ENCODE measurements at places on chromosomes 3 and 15.

- no peak for DNase-seq
These were observed 360.2 kb upstream of the NR2F2 start for GRCh38 chr15:95970326-95970725.

DNA sequence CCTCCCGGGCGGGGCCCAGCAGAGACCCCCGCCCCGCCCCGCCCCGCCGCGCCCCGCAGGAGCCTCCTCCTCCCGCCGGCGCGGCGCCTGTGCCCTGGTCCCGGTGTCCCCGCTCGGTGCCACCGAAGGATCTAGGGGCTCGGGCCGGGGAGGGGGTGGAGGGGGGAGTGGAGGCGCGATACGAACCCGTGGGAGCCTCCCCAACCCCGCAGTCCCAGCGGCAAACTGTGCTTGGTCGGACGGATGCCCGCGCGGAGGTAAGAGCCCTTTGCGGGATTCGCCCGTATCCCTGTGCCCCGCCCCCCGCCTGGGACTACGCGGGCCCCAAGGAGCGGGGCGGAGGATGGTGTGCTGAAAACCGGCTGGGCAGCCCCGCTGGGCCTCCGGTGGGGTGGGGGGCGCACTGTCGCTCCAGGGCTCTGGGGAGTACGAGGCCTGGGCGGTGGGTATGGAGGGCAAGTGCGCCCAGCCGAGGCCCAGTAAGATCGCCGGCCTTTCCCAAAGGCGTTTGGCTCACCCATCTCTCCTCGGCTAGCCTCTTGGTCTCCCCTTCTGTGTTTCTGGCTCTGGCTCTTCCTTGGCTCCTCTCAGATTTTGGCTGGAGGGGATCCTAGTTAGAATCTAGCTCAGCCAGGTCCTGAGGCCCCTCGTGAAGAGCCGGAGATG lies 65.6 kb upstream of the POLG start:
- DNase-seq, result no peak

- no peak for DNase-seq
These were observed 89.4 kb upstream of the ABHD17C start for GRCh38 chr15:80605591-80606150.

DNA sequence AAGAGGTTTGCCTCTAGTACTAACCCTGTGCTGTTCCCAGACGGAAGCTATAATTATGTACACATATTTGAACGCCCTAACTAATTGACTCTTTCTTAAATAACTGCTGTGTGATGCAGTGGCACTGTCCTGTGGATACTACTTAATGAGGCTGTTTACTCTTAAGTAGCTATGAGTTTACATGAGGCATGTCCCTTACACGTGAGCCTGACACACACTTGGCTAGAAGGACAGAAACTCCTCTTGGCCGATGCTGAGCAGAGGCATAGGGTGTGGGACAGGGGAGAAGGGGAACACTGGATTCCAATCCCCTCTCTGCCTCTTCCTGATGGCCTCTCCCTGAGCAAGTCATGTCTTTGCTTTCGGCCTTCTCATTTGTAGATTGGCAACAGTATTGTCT lies 21.9 kb downstream of the EHD4 start:
- no peak for DNase-seq

DNA sequence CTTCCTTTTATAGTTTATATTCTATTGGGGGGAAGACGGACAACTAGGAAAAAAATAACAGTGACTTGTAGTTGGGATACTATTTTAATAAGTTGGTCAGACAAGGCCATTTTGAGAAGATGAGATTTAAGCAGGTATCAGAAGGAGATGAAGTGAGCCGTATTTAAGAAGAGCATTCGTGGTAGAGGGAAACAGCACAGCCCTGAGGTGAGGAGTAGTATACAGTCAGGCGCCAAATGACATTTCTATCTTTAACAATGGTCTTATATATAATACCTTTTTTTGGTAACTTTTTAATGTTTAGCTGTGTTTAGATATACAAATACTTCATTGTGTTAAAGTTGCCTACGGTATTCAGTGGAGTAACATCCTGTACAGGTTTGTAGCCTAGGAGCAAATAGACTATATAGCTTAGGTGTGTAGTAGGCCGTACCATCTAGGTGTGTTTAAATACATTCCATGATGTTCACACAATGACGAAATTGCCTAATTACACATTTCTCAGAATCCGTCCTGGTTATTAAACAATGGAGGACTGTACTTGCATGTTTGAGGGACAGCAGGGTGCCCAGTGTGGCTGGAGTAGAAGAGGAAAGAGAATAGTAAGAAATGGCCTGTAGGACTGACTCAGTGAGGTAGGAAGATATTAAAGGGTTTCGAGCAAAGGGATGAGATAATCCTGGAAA lies 1.6 kb downstream of the NKTR start:
- DNase-seq, result no peak

GRCh38 chr3:31189971-31190370 lies 295.5 kb upstream of the GADL1 start:
- DNase-seq, result no peak

DNA sequence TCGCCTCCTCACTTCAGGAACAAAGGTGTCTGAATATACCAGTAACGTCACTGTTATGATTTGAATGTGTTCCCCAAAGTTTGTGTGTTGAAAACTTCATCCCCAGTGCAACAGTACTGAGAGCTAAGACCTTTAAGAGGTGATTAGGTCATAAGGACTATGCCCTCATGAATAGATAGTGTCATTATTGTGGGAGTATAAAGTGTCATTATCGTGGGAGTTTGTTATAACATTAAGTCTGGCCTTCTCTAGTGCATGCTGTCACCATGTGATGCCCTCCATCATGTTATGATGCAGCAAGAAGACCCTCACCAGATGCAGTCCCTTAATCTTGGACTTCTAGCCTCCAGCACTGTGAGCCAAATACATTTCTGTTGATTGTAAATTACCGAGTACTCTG lies 53.7 kb upstream of the TLE3 start:
- DNase-seq, result no peak

DNA sequence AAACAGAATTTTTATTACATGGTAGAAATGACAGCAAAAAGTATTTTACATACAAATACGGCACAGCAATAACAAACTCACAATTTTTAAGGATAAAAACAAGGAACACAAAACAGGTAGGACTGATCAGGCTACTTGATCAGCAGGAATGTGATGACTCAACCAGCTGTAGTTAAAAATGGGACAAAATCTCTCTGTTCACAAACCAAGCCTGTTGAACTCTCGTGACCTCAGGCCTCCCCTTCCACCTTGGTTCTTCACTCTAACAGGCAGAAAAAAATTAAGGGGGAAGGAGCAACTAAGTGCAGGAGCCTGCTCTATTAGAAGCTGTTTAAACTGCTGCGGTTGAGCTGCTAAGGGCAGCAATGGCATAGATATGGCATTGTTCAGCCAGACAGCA lies 18.7 kb downstream of the FBXL22 start:
- no peak for DNase-seq

- no peak for DNase-seq
These were observed 537.3 kb downstream of the MFSD1 start for GRCh38 chr3:159339131-159339530.

GRCh38 chr3:48897460-48898376 lies 964 bp downstream of the SLC25A20 start:
- DNase-seq, result no peak

GRCh38 chr15:48330105-48330785 lies 984 bp upstream of the DUT start:
- DNase-seq, result no peak

GRCh38 chr15:45393851-45394250 lies 15.5 kb upstream of the GATM start:
- DNase-seq, result no peak

DNA sequence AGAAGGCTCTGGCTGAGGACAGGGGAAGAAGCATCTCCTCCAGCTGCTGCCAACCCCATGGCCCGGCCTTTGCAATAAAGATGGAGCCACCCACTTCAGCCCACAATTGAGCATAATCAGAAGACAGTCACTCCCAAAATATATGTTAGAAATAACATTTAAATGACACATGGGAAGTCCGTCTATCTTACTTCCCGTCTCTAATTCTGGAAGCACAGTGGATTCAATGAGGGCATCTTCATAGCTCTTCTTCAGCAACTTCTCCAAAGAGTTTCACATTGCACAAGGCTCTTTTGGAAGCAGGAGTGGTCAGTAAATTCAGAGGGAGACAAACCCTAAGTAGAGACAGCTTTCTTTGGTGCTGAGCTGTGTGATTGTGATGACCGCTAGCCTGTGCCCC lies 67.0 kb upstream of the SEC61A1 start:
- no peak for DNase-seq

GRCh38 chr3:9214599-9214998 lies 34.8 kb downstream of the SRGAP3 start:
- no peak for DNase-seq

DNA sequence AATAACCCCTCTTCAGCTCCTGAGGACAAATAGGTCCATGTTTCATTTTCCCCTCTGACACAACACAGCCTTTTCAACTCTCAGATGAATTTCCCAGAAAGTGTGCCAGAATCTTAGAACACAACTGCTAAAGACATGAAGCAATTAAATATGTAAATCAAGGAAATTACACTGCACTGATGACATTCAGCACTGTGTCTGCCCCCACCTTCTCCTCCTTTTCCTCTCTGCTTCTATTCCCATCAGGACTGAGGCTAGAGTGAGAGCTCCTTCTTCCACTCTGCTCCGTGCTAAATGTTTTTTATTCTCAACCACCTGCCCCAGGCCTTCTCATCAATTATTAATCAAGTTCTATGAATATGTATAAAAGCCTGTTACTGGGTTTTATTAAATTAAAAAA lies 596.1 kb downstream of the TUSC7 start:
- no peak for DNase-seq

GRCh38 chr3:172266103-172266502 lies 182.2 kb downstream of the GHSR start:
- DNase-seq, result no peak

GRCh38 chr3:108099244-108099643 lies 8.4 kb upstream of the CD47 start:
- DNase-seq, result no peak

GRCh38 chr3:142844339-142844977 lies 44.4 kb downstream of the PCOLCE2 start:
- no peak for DNase-seq

GRCh38 chr3:49411535-49411967 lies 225 bp downstream of the RHOA start:
- DNase-seq, result no peak

DNA sequence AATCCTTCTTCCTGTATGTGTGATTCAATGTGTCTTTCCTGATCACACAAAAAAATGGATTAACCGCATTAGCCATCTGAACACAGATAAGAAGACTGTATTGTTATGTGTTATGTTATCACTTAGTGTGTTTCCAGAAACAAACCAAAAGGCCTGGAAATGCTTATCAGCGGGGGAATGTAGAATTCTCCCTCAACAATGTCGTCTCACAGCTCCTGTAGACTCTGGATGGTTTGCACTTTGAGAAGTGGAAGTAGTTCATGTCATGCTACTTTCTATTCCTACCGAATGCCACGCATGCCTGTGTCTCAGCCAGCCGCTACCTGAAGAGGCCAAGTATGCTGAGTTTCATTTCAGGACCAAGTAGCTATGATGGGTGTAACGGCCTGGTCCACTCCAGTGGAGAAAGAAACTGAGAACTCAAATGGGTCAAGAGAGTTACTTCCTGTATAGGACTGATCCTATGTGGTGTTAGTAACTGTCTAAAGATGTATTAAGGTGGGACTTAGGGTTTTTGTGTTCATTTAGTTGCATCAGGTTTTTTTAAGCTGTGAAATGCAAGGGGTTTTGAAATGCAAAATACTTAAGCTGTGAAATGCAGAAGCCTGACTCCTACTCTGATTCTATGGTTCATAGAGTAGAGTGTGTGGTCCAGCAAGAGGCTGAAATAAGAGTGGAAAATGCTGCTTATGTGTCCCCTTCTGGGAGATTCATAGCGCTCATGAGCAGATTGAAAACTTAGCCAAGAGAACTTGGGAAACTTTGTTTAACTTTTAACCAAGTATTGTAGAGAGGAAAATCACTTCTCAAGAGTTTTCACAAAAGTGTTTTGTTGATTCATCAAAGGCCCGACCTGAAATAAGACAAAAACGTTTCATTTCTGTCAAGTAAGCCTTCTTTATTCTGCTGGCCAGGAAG lies 118.5 kb upstream of the LMOD3 start:
- DNase-seq, result no peak

DNA sequence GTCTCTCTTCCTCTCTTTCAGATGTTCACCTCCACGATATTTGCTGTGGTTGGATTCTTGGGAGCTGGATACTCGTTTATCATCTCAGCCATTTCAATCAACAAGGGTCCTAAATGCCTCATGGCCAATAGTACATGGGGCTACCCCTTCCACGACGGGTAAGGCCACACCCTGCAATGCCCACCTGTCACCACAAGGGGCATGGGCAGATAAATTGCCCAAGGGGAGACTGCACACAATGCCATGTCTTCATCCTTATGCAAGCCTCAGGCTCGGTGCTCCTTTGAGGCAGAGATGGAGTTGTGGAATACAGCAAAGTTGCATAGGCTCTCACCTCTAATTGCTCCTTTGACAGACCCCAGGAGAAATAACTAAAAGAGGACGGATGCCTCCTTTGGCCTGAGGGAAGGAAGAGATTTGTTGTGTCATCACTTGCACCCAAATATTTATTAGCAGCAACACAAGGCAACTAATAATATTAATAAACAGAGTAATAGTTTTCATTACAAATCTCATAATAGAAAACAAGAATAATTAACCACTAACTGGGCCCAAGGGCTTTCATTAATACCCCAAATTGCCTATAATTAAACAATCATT lies 13.2 kb downstream of the TM4SF4 start:
- DNase-seq, result no peak

- no peak for DNase-seq
These were observed 17.3 kb downstream of the PP2D1 start for GRCh38 chr3:19994796-19995195.

GRCh38 chr3:113128386-113129015 lies 82.9 kb upstream of the BOC start:
- DNase-seq, result no peak

DNA sequence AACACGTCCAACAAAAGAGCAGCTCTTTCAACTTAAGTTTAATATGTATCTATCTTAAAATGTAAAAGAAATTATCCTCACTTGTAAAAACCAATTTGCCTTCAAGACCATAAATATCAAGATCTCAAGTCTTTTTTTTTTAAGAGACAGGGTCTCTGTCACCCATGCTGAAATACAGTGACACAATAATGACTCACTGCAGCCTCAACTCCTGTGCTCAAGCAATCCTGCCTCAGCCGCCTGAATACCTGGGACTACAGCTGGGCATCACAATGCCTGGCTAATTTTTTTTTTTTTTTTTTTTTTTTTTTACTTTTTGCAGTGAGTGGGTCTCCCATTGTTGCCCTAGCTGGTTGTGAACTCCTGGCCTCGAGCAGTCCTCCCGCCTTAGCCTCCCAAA lies 26.0 kb downstream of the ACAP2 start:
- DNase-seq, result no peak
